ENCODE measurements at places on chromosomes 3 and 15.

DNA sequence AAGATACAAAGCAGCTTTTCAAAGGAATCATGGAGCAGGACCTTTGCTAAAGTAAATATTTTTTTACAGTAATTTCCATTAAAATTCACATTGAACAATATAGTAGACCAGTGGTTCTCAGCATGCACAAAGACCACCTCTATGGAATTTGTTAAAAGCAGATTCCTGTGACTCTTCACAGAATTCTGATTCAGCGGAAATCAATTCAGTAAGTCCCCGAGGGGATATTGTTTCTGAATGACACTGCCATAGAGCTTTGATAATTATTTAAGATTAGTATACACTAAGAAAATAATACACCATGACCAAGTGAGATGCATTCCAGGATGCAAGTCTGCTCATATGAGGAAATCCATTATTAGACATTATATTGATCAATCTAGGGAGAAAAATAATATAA is 161.9 kb upstream of the TNIK start:
- no peak for DNase-seq

- no peak for DNase-seq
Measured at GRCh38 chr3:73479325-73479724, 145.4 kb downstream of the PDZRN3 start.

DNA sequence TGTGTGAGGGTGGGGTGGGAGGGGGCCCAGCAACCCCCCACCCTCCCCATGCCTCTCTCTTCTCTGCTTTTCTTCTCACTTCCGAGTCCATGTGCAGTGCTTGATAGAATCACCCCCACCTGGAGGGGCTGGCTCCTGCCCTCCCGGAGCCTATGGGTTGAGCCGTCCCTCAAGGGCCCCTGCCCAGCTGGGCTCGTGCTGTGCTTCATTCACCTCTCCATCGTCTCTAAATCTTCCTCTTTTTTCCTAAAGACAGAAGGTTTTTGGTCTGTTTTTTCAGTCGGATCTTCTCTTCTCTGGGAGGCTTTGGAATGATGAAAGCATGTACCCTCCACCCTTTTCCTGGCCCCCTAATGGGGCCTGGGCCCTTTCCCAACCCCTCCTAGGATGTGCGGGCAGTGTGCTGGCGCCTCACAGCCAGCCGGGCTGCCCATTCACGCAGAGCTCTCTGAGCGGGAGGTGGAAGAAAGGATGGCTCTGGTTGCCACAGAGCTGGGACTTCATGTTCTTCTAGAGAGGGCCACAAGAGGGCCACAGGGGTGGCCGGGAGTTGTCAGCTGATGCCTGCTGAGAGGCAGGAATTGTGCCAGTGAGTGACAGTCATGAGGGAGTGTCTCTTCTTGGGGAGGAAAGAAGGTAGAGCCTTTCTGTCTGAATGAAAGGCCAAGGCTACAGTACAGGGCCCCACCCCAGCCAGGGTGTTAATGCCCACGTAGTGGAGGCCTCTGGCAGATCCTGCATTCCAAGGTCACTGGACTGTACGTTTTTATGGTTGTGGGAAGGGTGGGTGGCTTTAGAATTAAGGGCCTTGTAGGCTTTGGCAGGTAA is 8.1 kb downstream of the FAM131A start:
- no peak for DNase-seq

DNA sequence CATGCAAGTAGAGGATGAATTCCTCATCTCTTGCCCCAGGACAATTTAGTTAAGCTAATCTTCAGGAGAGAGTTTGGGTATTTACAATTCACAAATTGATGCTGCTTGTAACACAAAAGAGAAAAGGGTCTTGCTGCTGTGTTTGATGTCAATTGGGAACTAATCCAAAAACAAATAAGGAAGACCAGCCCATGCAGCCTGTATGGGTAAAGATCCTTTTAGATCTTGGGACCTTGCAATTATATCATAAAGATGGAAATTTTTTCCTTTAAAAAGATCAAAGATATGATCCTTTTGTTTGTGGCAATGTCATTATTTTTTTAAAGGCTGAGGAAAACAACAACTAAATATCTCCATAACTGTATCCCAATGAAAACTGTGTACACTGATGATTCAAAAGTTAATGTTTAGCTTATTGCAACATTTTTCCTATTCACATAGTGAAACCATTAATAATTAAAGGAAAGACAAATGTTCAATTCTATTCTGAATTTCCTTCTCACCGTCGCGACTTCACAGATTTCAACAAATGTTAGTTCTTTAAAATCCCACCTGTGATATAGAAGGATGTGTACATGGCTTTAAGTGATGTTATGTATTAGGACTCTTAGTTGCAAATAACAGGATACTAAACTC is 40.2 kb downstream of the TMEM212 start:
- DNase-seq = no peak

DNA sequence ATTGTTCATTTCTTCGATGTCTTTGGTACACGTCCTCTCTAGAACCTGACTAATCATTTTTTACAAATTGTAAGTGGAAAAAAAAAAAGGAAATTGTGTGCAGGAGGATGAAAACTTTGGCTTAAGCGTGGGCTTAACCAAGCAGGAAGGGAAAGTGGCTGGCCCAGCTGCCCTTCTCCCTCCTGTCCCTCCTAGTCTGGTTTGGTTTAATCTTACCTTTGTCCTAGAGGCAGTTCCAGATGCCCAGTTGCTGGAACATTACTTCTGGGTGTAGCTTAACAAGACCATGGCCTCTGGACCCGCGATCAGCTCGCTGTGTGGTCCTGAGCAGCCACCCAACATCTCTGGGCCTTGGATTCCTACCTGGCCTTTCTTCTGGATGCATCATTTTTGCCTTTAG is 15.4 kb downstream of the PAQR5 start:
- DNase-seq = no peak

DNA sequence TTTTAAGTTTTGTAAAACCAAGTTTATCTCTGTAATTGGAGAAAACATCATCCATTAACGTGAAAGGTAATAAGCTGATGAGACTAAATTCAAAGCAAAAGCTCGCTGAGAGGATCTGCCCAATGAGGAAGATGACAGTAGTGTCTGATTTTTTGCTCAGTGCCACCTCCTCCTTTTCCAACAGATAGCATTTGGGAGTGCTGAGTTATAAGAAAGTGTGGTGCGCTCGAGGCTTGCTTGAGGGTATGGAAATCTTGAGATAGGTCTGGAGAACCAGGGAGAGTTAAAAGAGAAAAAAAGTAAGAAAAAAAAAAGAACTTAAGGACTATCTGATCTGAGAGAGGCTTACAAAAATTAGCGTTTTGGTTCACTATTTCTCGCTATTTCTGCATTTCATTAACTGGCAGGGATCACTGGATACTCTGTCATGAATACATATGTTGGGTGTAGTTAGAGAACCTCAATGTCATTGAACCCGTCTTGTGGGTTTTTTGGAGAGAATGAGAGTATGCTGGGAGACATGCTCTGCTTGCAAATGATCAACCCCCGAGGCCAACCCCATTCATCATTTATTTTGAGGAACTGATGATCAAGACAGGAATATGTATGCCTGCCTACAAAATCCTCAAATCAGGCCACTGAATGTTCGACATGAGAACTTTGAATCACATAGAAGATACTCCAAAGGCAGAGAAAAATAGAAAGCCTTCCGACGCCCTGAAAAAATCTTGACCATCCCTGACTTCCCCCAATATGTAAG is 973 bp upstream of the USP13 start:
- DNase-seq = no peak

GRCh38 chr3:33026267-33026666 is 70.7 kb downstream of the GLB1 start:
- DNase-seq = no peak

DNA sequence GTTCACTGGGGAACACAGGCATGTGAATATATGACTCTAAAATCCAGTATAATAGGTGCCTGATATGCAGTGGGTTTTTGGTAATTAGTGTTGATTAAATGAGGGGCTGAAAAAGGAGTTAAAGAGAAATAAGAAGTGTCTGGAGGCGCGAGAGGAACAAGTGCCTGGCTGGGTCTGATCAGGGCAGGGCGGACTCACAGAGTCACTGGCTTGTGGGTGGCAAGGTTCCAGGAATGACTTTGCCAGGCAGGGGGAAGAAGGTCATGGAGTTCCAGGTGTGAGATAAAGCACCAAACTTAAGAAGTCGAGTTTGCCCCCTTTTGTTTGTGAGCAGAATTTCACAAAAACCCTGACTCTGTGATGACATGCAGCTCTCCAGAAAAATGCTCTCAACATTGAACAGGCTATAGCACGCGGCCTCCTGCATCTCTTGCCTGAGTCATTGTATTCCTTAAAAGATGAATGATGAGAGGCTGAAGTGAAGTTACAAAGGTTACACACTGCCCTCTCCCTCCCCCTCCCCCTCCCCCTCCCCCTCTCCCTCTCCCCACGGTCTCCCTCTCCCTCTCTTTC is 63.0 kb upstream of the LMCD1 start:
- no peak for DNase-seq

DNA sequence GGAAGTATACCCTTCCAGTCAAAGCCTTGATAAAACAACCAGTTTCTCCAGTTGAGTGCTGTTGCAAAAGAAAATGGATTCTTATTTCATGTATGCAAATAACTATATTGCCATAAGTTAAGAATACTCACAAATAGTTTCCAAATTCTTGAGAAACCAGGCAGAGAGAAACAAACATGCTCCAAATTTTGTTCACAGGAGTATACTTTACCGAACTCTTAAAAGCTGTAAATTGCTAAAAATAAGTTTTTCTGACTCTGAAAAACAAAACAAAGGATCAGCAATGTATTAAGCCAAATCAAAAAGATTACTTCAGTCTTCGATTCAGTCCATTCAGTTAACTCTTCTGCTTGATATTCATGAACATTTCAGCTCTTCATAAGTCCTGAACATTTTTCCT is 646.5 kb downstream of the MCTP2 start:
- no peak for DNase-seq

GRCh38 chr3:38582316-38582715 is 67.2 kb downstream of the SCN5A start:
- no peak for DNase-seq

GRCh38 chr15:27272427-27272826 is 301.4 kb downstream of the GABRG3 start:
- no peak for DNase-seq

DNA sequence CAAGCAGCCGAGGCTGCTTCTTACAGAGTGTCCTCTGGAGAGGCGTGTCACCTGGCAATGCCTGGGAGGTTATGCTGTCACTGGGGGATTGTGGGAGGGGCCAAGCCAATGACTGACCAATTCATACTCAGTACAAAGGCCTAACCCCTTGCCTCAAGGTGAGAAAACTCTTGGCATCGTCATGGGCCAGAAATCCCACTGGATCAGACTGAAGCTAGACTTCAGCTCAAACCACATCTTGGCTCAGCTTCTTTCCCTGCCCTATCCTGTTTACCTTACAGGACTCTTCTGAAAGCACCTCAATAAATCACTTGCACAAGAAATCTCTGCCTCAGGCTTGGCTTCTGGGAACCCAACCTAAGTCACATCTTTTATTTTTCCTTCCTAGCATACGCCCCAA is 9.5 kb downstream of the ANAPC13 start:
- DNase-seq = no peak

DNA sequence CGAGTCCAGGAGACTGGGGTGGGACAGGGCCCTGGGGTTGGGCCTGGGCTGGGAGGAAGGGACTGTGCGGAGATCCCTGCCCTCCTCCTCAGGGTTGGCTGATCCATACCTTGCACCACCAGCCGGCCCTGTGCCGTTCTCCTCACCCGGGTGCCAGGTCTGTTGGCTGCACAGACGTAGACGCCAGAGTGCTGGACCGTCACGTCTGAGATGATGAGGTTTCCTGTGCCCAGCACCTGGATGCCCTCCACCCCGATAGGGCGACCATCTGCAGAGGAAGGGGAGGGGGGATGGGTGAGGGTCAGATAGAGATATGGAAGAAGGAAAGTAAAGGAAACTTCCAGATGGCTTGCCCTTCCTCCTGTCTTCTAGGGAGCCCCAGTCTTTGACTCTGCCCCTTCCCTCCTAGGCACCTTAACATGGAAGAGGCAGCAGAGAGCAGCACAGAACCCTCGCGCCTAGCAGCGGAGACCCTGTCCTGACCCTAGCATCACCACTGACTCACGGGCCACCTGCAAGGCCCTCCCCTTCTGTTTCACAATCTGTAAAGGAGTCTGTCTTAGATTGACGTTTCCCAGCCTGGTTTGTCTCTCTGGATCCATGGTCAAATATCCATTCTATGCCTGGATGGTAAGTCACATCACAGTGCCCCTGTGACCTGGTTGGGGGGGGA is 28.8 kb downstream of the RNU5B-1 start:
- no peak for DNase-seq
